ENCODE measurements at places on chromosomes 5 and 9.
A peak's percentile ranks its signal among the peaks of the same experiment; 100 is the strongest.

GRCh38 chr5:39801306-39801705, 376.5 kb upstream of the DAB2 start:
- H3K4me1 ChIP-seq = no peaks in the 10 kb centered on the region
- no peak overlapping the region for H3K4me3 ChIP-seq
- no peak overlapping the region for H3K27ac ChIP-seq
- no peak for DNase-seq
- no peaks in the 10 kb centered on the region for H3K36me3 ChIP-seq

DNA sequence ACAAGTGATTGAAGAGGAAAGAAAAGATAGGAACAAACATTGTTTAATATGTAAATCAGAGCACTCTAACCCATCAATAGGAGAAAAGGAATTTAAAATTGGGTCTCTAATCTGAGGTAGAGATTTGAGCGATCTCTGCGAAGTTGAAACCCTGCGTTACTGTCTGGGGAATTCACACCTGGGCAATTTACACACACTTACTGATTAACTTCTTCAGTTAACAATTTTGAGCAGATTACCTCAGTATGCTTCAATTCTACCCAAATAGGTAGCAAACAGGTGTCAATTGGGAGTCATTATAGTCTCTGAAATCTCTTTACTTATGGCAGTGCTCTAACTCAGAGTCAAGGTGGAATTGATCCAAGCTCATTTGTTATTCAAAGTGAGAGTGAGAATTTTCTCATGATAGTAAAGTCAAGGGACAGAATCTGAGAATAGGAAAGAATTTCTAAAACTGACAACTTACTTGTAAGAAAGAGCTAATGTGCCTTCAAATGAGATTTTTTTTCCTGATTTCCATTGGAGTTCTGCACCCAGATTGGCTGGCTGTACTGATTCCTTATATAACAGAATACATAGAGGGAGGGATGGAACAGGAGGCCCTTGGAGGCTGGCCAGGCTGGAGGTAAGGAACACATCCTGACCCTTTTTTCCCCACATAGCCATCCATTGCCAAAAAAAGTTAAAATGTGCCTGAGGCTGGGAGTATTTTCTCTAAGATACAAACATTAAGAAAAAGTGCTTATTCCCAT, 27.1 kb upstream of the IFNA14 start:
- no peaks in the 10 kb centered on the region for H3K36me3 ChIP-seq
- no peak overlapping the region for H3K27ac ChIP-seq
- H3K27me3 ChIP-seq = peaks cover 2% of the 10 kb centered on the region
- H3K4me1 ChIP-seq = no peaks in the 10 kb centered on the region
- no peak overlapping the region for H3K4me3 ChIP-seq
- DNase-seq = no peak

DNA sequence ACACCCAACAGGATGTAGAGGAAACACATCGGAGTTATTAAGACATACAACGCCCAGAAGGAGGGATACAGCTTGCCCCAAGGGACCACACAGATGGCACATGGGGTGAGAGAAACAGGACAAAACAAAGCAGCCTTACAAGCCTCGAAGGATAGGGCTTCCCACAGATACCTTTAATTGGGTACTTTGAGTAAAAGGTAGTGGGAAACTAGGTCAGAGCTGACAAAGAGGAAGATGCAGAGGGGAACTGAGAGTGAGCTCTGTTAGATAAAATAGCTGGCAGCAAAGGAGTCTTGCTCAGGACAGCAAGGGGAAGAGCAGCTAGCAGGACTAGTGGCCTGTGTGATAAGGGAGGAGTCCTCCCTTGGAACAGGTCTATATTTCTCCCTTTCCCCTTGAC, 48.2 kb downstream of the OTP start:
- H3K27ac ChIP-seq = no peak overlapping the region
- H3K27me3 ChIP-seq = peaks cover 7% of the 10 kb centered on the region
- no peaks in the 10 kb centered on the region for H3K4me1 ChIP-seq
- no peaks in the 10 kb centered on the region for H3K36me3 ChIP-seq
- no peak overlapping the region for H3K4me3 ChIP-seq
- no peak for DNase-seq

DNA sequence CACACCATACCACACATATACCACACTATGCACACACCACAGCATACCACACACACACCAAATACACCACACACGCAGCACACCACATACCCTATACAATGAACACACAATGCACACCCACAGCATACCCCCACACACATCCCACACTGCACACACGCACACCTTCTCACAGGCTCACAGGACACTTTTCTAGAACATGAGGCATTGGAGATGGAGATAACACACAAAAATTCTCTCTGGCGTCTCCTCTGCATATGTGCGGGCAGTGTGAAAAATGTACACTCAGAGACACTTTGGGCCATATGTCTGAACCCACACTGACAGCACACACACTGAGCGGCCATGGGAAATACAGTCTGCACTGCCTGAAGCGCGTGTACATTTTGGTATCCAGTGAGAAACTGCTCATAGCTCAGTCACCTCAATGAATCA, 278.1 kb downstream of the GADD45G start:
- DNase-seq = no peak
- H3K4me1 ChIP-seq = no peaks in the 10 kb centered on the region
- no peak overlapping the region for H3K4me3 ChIP-seq
- no peaks in the 10 kb centered on the region for H3K36me3 ChIP-seq

DNA sequence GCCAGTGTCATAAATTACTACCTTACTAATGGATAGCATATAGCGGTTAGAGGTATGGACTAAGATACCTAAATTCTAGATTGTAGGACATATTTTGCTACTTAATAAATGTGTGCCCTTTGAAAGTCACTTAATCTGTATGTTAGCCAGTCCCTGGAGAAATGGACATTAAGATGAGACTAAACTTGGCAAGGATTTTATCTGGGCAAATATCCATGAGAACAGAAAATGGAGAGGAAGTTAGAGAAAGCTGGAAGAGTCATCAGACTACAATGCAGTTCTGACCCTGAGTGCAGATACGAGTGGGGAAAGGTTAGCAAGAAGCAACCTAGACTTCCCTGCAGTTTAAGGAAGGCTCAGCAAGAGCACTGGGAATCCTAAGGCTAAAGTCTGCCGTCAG, 33.0 kb downstream of the TBCA start:
- no peak overlapping the region for H3K27ac ChIP-seq
- H3K4me1 ChIP-seq = no peaks in the 10 kb centered on the region
- no peak for DNase-seq
- H3K27me3 ChIP-seq = no peaks in the 10 kb centered on the region
- H3K4me3 ChIP-seq = no peak overlapping the region

- DNase-seq = no peak
- H3K4me3 ChIP-seq = no peak overlapping the region
- H3K4me1 ChIP-seq = no peaks in the 10 kb centered on the region
- no peaks in the 10 kb centered on the region for H3K27me3 ChIP-seq
These were observed 198.8 kb upstream of the EFNA5 start for GRCh38 chr5:107869438-107870115.

DNA sequence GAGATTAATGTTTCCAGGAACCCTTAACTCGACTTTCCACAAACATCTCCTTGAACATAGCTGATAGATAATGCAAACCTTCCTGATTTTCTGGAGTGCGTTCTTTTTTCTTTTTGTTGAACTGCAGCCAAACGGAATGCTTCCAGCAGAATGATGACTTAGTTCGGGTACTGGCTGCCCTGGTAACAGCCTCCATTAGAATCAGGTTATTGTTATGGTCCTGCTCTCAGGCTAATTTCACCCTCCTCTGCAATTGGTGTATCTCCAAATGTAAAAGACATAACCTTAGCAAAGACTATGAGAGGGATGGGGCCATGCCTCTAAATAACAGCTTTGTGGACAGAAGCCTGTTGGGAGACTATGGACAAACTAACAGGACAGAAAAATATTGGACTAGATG, 116.5 kb downstream of the PDE4D start:
- H3K4me3 ChIP-seq = no peak overlapping the region
- no peak overlapping the region for H3K27ac ChIP-seq
- no peaks in the 10 kb centered on the region for H3K27me3 ChIP-seq
- no peaks in the 10 kb centered on the region for H3K36me3 ChIP-seq
- no peaks in the 10 kb centered on the region for H3K4me1 ChIP-seq

DNA sequence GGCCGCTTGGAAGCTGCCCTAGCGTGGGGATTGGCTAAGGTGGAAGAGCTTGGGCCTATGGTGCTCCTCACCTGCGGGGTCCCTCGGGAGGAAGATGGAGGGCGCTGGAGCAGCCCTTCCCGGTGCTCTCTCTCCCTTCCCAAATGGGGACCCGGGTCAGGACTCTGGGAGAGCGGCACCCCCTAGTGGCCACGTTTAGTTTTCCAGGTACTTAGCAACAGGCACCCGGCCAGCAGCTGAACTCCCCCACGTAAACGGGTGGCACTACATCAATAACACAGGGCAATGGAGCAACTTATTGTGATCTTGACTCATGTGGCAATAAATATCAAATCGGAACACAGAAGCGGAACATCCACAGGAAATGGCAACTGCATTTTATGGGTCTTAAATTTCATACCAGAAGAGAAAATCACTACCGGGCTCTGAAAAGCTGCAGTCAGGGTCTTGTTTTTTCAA, 316.6 kb downstream of the AGTPBP1 start:
- no peaks in the 10 kb centered on the region for H3K4me1 ChIP-seq
- no peak overlapping the region for H3K4me3 ChIP-seq
- H3K27ac ChIP-seq = no peak overlapping the region
- no peaks in the 10 kb centered on the region for H3K36me3 ChIP-seq

DNA sequence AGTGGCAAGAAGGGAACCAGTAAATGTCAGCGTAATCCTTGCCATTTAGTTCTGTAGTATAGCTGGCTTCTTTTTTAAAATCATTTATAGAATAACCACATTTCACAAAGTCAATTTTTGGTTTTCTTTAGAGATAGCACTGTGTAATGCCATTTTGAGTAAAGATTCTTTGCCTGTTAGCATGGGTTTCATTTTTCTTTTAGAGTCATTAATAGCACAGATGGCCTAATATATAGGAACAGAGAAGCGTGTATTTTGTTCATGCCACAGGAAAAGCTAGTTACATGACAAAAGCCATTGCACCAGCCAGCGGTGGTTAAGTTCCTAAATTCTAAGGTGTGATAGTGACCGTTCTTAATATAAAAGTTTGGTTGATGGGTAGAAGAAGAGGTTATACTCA, 1363.9 kb downstream of the MAT2B start:
- H3K4me3 ChIP-seq = no peak overlapping the region
- no peak for DNase-seq
- H3K27ac ChIP-seq = no peak overlapping the region
- H3K36me3 ChIP-seq = no peaks in the 10 kb centered on the region

- H3K27ac ChIP-seq = no peak overlapping the region
- no peak overlapping the region for H3K4me3 ChIP-seq
- DNase-seq = no peak
- no peaks in the 10 kb centered on the region for H3K27me3 ChIP-seq
These were observed 19.4 kb upstream of the TNFSF15 start for GRCh38 chr9:114825126-114825795.

DNA sequence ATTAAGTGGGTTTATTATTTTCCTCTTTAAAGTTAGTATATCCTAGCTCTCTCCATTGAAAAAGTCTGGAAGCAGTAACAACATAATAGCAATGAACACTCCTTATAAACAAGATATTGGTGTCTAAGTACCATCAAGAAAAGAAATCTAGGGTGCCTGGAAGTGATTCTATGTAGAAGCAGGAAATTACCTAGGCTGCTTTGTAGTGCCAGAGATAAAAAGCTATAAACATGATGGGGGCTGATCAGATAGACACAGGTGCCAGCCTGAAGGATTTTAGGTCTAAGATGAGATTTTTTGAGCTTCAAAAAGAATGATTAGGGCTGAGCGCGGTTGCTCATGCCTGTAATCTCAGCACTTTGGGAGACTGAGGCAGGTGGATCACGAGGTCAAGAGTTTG, 1179.3 kb upstream of the CDH9 start:
- no peaks in the 10 kb centered on the region for H3K36me3 ChIP-seq
- no peak overlapping the region for H3K4me3 ChIP-seq
- no peak for DNase-seq
- no peaks in the 10 kb centered on the region for H3K27me3 ChIP-seq
- no peak overlapping the region for H3K27ac ChIP-seq

DNA sequence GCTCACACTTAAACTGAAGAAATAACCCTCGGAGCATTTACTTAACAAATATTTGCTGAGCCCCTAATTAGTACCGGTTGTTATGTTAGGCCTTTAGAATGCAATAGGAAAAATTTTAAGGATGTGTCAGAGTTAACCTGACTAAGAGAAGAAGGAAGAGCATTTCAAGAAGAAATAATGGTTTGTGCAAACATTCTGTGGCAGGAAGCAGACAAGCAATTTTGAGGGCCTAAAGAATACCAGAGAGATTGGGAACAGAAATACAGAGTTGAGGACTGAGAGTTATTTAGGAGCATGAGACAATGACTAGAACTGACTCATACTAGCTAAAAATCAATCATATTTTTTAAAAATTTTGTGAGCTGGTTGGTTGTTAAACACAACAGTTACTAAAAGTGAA, 218.8 kb downstream of the PRR16 start:
- H3K36me3 ChIP-seq = no peaks in the 10 kb centered on the region
- no peaks in the 10 kb centered on the region for H3K4me1 ChIP-seq
- no peak for DNase-seq
- H3K4me3 ChIP-seq = no peak overlapping the region
- no peak overlapping the region for H3K27ac ChIP-seq

DNA sequence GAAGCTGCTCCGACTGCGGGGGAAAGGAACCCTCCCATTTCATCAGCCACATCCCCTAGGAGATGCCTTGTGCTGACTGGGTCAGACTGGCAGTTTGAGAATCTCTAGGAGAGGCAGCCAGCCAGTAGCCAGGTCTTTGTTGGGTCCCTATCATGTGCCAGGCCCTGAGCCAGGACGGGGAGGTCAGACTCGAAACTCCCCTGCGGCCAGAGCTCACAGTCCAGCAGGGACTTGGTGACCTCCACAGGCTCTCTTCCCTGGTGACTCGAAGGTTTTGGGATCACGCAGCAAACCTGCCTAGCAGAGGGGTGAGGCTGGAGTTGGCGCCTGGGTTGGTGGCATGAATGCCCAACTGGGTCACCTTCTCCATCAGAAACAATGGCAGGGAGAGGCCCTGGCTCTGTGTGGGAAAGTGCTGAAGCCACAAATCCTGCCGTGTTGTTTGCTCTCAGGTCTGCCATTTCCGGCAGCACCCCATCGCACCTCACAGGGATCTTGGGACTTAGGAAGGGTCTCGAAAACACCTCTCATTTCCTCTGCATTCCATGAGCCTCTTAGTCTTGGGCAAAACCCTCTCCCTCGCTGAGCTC, 14.4 kb upstream of the ORM1 start:
- H3K27me3 ChIP-seq = no peaks in the 10 kb centered on the region
- no peak overlapping the region for H3K4me3 ChIP-seq
- no peaks in the 10 kb centered on the region for H3K4me1 ChIP-seq
- H3K36me3 ChIP-seq = peaks cover 72% of the 10 kb centered on the region

DNA sequence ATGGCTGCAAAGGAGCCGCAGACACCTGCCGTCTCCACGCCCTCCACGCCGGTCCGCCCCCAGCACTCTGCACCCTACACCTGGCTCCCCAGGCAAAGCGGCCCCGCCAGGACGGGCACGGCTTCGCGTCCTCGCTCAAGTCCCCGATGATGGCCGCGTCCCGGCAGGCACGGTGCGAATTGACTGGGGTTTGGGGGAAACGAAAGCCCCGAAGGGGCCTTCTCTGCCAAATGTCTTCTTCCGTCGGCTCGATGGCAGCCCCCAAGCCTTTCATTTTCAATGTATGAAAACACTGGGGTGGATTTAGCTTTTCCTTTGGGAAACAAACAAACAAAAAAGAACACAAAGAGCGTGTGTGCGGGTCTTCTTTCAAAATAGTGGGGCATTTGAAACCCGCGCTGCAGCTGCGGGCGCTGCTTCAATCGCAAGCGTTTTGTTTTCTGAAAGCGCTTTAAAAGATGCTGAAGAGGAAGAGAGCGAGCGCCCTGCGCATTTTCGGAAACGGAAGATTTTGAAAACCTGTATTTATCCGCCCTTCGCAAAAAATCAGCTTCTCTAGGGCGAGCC, 160.0 kb downstream of the RMI1 start:
- no peak overlapping the region for H3K27ac ChIP-seq
- H3K4me1 ChIP-seq = no peaks in the 10 kb centered on the region
- peaks cover 34% of the 10 kb centered on the region for H3K27me3 ChIP-seq
- DNase-seq = peak; percentile 67
